Brain pericyte (primary cell): ENCODE measurements at places on chromosomes 1 and 21.

GRCh38 chr1:116711263-116711840, 42.9 kb upstream of the CD2 start:
- no peak for DNase-seq

- DNase-seq: no peak
Measured at GRCh38 chr1:32063261-32063681, 9.5 kb upstream of the TMEM39B start.

- no peak for DNase-seq
Measured at GRCh38 chr1:115432061-115432460, 94.0 kb upstream of the NGF start.

DNA sequence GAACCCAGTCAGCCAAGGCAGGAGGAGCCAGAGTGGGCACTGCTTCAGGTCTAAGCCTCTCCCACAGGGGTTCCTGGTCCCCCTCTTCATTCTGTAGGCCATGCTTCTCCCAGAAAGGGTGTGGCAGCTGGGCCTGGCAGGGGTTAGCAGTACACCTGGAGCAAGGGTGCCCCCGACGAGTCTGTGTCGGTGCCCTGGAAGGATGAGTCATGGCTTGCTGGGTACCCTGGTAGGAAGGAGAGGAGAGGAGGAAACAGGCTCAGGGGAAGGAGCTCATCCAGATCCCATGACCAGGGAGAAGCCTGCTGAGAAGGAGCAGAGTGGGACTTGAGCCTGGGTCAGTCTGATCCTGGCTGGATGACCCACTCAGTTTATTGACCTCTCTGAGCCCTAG, 10.3 kb downstream of the KDF1 start:
- DNase-seq: no peak

DNA sequence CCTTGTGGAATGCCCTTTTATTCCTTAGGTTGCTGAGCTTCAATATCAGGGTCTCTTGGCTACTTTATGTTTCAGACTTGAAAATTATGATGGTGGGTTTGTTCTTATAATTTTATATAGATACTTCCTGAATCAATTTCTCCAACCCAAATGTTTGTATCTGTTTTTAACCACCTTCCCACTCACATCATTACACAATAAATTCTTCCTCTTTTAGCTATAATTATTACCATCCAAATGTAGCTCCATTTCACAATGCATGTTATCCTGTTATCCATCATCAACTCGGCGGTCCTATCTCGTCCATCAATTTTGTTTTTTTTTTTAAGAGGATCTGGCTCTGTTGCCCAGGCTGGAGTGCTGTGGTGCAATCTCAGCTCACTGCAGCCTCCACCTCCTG, 357.6 kb upstream of the ZP4 start:
- DNase-seq: no peak

- DNase-seq: no peak
Measured at GRCh38 chr1:2574350-2574749, 12.2 kb upstream of the PRXL2B start.

DNA sequence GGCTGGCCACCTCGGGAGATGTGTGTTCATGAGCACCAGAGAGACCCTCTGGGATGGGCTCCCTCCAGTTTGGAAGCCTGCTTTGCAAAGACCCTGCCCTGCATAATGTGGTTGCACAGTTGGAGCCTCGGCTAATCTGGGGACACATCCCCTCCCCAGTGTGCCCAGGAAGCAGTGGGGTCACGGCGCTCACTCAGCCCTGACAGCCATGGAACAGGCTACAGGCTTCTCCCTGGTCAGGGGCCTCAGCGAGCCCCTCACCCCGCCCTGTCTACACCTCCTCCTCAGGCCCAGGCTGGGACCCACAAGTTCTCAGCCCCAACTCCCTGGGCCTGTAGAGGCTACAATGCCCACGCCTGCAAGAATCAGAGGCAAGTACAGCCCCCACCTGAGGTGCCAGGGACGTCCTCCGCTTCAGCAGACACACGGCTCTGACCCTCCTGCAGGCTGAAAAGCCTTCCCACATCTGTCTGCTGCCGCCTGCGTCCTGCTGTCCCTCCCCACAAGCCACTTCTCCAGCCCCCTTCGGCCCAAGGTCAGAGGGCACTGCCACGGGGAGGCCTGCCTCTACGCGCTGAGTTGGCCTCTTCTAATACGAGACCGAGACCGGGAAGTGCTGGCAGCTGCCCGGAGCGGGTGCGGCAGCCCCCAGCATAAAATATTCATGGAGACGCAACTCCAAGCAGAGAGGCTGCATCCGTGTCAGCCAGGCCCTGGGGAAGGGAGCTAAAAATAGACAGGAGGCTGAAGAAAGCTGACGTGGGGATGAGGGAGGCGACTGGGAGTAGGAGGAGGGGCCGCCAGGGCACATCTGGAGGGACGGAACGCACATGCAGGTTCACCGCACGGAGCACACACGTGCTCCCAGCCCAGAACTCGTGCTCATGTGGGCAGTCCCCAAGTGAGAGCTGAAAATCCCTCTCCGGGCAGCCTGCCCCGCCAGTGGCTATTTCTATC, 15.2 kb upstream of the GPR153 start:
- DNase-seq: peak; percentile 39

DNA sequence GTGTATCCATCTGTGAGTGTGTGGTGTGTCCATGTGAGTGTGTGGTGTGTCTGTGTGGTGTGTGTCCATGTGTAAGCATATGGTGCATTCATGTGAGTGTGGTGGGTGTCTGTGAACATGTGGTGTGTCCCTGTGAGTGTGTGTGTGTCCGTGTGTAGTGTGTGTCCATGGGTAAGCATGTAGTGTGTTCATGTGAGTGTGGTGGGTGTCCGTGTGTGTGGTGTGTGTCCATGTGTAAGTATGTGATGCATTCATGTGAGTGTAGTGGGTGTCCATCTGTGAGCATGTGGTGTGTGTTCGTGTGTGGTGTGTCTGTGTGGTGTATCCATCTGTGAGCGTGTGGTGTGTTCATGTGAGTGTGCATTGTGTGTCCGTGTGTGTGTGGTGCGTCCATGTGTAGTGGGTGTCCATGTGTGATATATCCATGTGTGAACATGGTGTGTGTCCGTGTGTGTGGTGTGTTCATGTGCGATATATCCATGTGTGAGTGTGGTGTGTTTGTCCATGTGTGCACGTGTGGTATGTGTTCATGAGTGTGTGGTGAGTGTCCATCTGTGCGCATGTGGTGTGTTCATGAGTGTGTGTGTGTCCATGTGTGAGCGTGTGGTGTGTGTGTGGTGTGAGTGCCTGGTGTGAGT, 12.3 kb downstream of the SLC19A1 start:
- DNase-seq: no peak

DNA sequence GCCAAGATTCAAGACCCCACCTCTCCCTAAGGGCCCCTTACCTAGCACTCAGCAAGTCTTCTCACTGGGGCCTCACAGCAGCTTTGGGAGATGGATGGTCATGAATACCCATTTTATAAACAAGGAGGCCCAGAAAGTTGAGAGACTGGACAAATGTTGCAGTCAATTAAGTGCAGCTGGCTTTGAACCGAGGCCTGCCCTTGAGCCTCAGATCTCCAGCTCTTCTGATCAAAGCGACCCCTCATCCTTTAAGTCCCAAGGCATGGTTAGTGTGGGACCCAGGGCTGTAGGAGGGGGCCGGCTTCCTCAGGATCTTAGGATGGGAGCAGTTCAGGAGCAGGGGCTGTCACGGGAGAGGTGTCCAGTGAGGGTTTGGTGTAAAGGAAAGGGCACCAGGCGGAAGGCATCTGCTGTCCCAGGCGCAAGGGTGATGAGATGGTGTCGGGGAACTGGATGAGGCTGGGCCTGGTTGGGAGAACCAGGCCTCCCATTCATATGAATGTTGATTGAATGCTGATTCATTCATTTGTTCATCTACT, 5.1 kb upstream of the MTFR1L start:
- DNase-seq: no peak

GRCh38 chr1:75097654-75098053, 36.5 kb upstream of the LHX8 start:
- no peak for DNase-seq

DNA sequence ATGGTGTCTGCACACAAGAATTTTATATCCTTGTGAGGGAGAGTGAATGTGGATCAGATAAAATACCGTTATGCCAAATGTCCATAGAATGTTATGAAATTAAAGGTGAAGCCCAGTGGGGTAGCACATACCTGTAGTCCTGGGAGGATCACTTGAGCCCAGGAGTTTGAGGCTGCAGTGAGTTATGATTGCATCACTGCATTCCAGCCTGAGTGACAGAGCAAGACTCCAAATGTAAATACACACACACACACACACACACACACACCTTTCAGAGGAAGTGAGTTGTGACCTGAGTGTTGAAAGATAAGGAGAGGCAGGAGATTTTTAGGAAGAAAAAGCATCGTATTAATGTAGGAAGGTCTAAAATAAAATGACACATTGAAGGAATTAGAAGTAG, 28.1 kb upstream of the ZYG11A start:
- DNase-seq: no peak

- DNase-seq: no peak
Measured at GRCh38 chr1:42369471-42369870, 11.1 kb upstream of the RIMKLA start.

DNA sequence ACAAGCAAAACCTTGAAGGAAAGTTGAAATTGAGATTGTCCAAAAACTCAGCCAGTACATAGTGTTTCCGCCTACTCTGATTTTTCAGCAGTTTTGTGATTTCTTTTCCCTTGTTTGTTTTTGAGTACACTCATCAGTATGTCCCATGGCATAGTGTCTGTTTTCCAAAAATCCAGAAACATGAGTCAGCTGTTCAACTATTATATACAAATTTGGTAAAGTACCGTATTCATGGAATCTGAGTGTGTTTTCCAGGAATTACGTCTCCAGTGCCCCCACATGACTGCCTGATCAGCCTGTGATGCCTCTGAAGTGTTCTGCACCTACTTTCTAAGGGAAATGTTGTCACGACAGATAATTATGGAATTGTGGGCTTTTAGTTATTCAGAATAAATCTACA, 186.8 kb downstream of the LTN1 start:
- DNase-seq: no peak

DNA sequence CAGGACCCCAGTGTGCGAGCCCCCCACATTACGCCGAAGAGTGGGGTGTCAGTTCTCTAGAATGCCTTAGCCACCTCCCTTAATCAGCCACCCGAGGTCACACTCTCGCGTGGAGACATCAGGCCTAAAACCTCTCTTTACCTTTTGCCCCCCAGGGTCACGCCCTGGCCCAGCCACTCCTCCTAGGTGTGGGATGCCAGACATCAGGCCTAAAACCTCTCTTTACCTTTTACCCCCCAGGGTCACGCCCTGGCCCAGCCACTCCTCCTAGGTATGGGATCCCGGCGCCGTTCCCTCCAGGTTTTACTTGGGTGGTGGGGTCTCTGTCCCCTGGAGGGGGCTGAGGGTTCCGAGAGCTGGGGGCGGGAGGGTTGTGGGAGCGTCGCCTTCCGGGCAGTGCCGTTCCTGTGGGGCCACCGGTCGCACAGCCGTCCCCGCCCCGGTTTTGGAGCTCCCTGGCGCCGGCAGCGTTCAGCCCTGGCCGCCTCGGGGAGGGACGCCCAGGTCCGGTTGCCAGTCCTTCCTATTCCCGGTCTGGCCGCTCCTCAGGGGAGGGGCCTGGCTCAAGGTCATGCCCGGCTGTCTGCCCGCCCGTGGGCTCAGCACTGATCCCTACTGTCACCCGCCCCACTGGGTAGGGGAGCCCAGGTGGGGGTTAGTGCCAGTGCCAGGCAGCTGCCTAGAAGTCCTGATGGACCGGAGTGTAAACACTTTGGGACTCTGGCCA, 882 bp downstream of the VPS13D start:
- no peak for DNase-seq

- DNase-seq: no peak
Measured at GRCh38 chr1:95622609-95623008, 388.6 kb downstream of the RWDD3 start.
